ENCODE measurements at places on chromosomes 7 and 10.

- DNase-seq = no peak
Measured at GRCh38 chr7:99272476-99273045, at the start of gene MYH16. Gene MYH16, plus strand, starts transcription at chr7:99272839.

DNA sequence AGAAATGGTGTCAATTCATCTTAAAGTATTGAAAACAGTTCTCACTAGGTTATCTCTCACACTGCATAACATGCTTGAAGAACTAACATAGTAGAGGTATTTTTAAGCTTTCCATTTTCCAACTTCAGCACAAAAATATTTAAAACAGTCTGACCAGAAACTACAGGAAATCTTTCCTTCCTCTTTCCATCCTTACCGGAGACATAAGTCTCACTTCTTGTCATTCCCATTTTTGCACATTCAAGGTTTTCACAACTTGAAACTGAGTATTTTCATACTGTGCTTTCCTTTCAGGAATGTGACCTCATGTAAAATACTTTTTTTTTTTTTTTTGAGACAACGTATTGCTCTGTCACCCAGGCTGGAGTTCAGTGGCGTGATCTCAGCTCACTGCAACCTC is 45.2 kb downstream of the ARHGAP12 start:
- DNase-seq = no peak

GRCh38 chr10:100014071-100014762 is 4.5 kb upstream of the DNMBP start:
- DNase-seq = peak; percentile 25

DNA sequence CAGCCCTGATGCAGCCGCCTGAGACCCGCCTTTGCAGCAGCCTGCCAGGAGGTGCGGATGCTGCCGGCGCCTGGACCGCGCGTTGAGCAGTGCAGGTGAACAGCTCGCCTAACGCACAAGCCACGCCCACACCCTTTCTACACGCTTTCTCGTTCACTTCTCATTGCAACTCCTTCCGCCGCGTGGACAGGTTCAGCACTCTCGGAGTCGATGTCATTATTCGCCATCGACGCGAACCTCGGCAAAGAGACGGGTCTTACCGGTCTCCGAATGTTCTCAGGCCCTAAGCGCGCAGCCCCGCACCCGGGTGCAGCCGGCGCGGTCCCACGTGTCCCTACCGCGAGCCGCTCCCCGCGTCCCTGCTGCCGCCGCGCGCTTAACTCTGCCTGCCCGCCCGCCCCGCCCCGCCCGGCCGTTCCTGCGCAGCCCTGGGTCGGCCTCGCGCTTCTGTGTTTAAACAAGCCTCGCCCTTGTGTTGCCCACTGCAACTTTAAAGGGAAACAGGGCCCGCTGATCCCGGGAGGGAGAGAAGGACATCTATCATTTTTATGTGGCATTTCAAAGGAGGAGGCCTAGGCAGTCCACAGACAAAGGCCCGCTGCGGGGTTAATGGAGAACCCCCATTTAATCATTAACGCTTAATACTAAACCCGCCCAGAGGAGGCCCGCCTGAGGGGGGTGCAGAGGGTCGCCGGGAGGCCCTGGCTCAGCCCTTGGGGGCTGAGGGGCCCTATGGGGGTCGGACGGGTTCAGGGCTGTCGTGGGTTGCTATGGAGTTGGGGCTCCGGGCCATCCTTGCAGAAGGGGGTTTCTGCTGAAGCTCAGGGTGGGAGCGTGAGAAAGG is 128.5 kb downstream of the WDR11 start:
- DNase-seq = no peak

- no peak for DNase-seq
Measured at GRCh38 chr7:27520815-27521790, 141.6 kb downstream of the HIBADH start.

DNA sequence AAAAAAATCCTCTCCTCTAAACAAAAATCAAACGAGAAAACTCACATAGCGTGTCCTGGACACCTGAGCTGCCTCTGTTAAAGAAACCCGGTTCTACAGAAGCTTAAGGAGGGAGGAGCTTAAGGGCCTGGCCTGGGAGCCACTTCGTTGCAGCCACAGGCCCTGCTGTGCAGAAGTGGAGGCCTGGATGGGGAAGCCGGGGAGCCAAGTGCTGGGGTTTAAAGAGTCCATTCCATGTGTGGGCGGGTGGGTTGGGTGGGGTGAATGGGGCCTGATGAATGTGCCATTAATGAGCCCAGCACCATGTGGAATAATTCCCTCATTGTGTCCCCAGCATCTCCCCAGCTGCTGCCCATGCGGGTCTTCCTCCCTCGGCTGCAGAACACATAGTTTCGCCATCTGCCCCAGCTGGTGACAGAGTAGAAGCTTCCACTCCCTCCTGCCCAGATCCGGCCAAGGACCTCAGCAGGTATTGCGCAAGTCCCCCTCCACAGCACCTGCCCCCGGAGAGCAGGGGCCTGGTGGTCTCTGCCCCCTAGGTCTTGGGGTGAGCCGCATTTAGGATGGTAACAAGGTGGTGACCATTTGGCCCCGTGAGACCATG is 127.8 kb upstream of the BTBD16 start:
- no peak for DNase-seq

- DNase-seq = no peak
Measured at GRCh38 chr7:99313204-99313573, 12.5 kb upstream of the ARPC1A start.

- no peak for DNase-seq
Measured at GRCh38 chr10:125820701-125821100, 2.4 kb downstream of the UROS start.

DNA sequence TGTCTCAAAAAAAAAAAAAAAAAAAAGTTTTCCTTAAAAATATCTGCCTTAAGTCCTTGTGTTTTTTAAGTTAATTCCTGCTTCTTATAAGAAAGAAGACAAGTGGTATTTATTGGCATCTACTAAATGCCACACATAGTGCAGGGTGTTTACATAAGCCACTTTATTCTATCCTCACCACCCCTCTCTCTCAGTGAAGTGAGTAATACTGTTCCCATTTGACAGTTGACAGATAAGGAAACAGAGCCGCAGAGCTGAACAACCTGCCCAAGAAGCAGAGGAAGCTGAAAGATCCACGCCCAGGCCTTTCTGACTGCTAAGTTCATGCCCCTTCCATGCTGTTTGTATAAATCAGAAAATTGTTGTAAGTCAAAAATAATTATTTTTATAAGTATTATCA is 54.1 kb downstream of the ABLIM1 start:
- no peak for DNase-seq

- DNase-seq = no peak
Measured at GRCh38 chr10:97532935-97533671, 34.4 kb downstream of the UBTD1 start.

DNA sequence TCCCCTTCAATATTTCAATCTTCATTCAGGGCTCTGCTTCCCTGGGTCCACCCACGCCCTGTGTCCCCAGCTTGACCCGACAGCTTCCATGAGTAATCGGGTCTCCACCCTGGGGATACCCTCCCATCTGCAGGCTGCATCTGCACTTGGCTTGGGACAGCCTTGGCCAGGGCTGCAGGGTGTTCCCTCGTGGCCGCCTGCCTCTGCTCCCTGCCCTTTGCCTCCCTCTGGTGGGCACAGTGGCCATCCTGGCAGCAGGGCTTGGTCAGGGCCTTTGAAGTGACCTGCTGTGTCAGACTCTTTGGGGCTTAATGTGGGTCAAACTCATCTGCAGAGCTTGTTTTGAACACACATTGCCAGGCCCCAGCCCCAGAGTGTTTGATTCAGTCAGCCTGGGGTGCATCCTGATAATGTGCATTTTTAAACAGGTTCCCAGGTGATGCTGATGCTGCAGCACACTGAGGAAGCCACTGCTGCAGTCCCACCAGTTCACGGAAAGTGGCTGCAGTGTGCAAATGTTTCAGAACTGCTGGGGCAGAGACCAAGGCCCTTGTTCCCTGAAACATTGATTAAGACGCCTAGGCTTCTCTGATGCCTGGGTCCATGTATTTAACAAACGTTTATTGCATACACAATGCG is 80.7 kb upstream of the SEC61G start:
- no peak for DNase-seq

DNA sequence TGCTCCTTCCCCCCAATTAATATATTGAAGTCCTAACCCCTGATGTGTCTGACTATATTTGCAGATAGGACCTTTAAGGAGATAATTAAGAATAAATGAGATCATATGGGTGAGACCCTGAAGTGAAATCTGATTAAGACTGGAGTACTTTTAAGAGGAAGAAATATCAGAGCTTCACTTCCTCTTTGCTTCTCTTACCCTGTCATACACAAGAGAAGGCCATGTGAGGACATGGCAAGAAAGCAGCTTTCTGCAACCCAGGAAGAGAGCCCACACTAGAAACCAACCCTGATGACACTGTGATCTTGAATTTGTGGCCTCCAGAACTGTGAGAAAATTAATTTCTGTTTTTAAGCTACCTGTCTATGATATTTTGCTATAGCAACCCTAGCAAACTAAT is 44.2 kb downstream of the JMJD1C start:
- DNase-seq = peak; percentile 18

All from GM12891 (cell line).